HFF-Myc (cell line): ENCODE measurements at places on chromosomes 7 and 10.
A peak's percentile ranks its signal among the peaks of the same experiment; 100 is the strongest.

DNA sequence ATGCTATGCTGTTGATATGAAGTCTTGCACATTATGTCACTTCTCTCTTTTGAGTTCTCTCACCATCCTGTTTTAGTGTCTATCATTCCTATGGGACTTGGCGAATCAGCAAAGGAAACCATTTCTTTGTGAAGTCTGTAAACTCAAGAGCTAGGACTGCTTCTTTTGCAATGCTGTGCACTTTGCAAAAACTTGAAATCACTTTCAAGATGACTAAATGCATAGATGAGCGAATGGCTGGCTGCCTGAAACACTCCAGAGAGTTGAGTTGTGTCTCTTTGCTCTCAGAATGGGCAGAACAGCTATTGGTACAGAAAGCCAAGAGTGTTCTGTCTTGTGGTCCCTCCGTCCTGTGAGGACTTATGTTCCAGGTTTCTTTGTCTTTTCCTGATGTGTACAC, 18.3 kb upstream of the ELMO1 start:
- DNase-seq: no peak

- DNase-seq: no peak
These were observed 145.1 kb downstream of the GNAI1 start for GRCh38 chr7:80279760-80280159.

- no peak for DNase-seq
These were observed 14.4 kb upstream of the DPYSL4 start for GRCh38 chr10:132172091-132173066.

- no peak for DNase-seq
These were observed 29.2 kb upstream of the CTTNBP2 start for GRCh38 chr7:117902314-117902889.

DNA sequence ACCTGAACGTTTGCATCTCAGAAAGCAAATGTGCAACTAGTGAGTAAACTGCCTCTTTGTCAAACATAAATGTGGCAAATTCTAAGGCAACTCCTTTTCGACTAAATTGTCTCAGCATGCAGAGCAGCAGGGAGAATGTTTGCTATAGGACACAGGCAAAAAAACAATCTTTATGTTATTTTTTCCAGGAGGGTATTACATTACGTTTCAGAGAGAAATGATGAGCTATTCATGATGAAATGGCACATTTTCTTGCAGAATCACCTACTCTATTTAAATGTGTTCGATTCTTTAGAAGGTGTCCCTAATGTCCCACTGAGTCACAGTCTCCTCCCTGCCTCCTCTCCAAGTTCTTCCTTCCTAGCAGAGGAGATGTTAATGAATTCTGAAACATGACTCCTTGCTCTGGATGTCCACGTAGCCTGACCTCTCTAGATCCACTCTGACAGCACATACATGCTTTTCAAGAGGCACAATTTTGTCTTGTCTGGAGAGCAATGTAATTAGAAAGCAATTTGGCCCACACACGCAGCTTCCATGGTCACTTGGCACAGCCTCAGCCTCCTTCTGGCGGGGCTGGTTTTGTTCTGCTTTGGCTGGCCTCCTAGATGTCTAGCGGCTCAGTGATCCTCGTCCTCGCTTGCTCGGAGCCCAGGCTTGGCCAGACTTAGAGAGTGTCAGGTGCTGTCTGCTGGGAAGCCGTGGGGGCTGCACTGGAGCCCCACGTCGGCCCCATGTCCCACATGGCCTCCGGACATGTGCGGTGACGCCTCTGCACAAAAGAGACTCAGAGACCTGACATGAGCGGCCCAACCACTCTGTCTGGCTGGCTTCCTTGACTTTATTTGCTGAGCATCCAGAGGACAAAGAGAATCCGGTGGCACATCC, 125.7 kb upstream of the ZNF438 start:
- DNase-seq: peak; percentile 26

DNA sequence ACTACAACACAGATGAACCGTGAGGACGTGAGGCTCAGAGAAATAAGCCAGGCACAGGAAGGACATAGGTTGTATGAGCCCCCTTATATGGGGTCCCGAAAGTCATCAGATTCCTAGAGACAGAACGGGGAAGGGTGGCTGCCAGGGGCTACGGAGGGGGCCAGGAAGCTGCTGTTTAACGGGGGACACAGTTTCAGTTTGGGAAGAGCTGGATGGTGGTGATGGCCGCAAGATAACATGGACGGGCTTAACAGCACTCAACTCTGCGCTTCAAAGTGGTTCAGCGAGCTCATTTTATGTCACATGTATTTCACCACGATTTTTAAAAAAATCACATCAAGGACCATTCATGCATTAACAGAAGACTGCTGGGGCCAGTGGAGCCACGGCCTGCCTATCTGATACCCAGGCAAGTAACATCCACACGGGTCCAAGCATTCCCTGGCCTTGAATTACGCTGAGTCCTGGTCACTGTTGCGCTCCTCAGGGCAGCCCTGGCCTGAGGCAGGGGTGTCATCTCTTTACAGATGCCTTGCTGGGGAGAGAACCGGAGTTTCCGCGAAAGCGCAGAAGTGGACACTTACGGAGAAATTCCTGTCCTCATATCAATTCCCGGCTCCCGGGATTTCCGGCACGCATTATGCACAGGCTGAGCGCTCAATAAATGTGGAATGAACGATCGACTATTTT, 1.5 kb downstream of the CARD11 start:
- no peak for DNase-seq

DNA sequence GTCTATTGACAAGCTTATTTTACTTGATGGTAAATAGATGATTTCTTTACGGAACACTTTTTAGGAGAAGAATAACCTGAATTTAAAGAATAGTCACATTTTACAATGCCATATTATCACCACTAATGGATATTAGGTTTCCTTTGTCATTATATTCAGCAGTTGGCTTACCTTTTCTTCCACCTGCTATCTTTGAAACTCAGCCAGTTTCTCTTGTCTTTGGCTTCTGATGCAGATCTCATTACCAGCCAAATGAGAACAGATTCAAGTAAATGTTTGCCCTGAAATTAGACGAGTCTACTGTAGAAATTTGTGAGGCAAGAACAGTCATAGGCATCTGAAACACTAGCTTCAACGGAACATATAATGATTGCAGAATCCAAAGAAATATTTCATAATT, 85.5 kb upstream of the OIT3 start:
- no peak for DNase-seq

DNA sequence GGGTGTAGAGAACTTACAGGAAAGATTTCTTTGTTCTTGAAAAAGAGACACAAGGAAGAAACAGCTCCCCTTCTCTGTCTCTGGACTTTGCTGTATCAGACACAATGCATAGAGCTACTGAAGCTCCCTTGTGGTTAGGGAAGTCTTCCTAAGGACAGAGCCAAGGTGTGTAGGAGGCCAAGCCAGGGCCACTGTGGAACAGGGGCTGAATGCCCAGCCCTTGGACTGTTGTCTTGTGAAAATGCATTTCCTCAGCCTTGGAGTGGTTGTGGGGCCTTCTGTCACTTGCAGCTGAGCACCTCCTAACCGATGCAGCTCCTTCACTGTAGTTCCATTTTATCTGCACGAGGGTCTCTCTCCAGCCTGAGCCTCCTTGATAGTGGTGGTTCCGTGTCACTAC, 353.4 kb downstream of the CCSER2 start:
- no peak for DNase-seq

DNA sequence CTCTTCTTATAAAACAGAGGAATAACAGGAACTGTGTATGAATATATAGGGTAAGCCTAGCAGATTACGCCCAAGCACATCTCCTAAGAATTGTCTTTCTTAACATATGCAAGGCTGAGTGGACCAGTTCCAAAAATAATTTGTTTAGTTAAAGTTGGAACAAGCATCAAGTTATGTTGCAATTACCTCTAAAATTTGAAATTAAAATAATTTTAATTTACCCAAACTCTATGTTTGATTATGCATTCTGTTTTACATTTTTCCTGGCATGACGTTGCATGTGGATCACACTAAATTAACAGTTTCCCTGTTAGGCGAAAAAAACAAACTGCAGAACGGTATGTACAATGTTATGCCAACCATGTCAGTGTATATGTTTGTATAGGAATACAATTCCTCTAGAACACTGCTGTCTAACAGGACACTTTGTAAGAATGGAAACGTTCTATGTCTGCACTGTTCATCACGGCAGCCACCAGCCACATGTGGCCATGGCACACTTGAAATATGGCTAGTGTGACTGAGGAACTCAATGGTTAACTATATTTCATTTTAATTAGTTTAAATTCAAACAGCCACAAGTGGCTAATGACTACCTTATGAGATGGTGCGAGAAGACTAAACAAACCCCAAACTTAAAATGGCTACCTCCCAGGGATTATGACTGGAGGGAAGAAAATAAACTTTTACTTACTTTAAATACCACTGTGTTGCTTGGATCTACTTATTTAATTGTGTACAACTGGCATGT, 281.1 kb upstream of the KLF14 start:
- DNase-seq: no peak

GRCh38 chr7:47710201-47710935, 128.5 kb upstream of the TNS3 start:
- no peak for DNase-seq

DNA sequence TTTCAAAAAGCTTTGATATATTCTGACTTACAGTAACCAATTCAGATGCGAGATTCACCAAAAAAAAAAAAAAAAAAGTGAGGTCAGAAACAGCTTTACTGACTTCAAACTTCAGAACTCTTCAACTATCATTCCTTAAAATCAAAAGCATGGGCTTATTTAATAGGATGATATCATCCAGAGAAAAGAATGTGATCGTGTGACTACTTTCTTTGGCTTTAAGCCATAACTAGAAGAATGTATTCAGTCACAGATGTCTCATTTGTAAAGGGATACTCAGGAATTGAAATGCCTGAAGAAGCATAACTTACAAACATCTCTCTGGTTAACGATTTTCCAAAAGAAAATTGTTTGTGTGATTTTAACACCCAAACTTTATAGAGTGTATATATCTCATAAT, 11.5 kb downstream of the TPK1 start:
- peak; percentile 46 for DNase-seq

GRCh38 chr10:85284778-85285770, 956.7 kb downstream of the CCSER2 start:
- no peak for DNase-seq

- DNase-seq: no peak
These were observed 25.8 kb upstream of the WDFY4 start for GRCh38 chr10:48658975-48659269.

GRCh38 chr10:25631471-25631870, 302.6 kb upstream of the MYO3A start:
- DNase-seq: no peak

DNA sequence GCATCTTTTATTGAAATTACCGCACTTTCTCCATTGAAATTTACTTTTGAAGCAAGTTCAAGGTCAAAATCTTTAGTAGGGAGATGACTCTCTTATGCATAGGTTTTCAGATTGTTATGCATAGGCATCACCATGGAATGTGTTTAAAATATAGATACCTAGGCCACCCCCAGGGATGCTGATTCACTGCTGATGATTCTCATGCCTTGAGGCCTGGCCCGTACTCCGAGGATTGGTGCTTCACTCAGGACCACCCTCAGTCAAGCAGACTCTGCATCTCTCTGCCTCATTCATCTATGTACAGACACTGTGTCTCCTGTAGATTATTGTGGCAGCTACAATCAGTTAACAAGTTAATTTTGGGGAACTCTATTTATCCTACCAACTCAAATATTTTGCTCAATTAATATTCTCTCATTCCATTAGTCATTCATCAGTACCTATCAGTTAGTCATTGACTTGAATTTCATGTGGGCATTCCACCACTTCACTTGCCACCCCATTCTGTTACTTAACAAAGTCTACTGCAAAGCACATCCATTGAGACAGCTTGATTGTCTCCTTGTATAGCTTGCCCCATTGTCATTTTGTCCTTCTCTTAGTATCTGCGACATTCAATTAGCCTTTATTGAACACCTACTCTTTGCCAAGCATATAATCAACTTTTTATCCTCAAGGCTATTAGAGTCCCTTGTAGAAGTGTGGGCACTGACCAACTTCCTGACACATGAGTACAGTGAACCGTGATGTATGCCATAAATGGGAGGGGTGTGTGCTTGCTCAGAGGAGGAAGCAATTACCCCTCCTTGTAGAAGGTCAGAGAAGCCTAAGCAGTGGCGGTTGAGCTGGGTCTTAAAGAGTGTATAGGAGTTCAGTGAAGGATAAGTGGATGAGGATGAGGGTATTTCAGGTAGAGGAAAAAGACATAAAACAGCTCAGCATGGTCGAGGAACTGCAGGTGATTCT, 255.6 kb upstream of the BMPER start:
- DNase-seq: no peak
